NCI-H1930 (cell line): ENCODE measurements at places on chromosomes 6 and 20.

DNA sequence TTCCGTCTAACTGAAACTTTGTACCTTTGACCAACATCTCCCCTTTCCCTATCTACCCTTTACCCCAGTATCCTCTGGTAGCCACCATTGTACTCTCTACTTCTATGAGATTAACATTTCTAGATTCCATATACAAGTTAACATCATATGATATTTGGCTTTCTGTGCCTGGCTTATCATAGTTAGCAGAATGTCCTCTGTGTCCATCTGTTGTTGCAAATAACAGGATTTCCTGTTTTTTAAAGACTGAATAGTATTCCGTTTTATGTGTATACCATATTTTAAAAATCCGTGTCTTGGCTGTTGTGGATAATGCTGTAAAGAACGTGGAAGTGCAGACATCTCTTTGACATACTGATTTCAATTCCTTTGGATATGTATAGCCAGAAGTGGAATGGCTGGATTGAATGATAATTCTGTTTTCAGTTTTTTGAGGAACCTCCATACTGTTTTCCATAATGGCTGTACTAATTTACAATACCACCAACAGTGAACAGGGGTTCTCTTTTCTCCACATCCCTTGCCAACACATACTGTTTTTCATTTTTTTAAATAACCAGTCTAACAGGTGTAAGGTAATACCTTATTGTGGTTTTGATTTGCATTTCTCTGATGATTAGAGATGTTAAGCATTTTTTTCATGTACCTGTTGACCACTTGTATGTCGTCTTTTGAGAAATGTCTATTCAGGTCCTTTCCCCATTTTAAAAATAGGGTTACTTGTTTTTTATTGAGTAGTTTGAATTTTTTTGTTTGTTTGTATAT lies 53.8 kb downstream of the CDC5L start:
- no peak for DNase-seq

GRCh38 chr20:62010551-62011402 lies 54.9 kb downstream of the TAF4 start:
- DNase-seq: peak; percentile 44

- DNase-seq: no peak
Measured at GRCh38 chr6:90859056-90859455, 272.2 kb upstream of the MAP3K7 start.

DNA sequence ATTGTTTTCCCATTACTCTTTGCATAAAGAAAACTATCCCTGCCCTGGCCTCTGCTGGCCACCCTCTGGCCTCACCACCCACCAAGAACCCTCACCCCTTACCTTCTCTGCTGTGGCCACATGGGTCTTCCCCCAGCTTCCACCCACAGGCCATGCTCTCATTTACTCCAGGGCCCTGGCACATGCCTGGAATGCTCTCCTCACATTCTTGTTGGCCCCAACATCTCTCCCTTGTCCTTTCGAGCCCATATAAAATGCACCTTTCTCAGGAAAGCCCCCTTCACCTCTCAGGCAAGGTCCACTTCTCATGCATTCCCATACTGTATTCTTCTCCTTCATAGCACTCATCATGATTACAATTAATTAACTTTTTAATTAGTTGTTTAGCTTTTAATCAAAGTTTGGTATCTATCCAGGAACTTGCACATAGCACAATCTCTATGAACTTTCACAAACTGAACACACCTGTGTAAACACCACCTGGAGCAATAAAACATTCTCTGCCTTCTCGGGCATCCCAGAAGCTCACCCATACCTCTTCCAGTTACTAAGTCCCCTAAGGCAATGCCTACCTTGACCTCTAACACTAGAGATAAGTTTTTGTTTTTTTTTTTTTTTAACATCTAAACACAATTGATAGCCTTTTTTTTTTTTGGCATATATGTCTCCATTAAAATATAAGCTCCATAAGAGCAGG lies 617.2 kb downstream of the PTPRT start:
- DNase-seq: no peak

DNA sequence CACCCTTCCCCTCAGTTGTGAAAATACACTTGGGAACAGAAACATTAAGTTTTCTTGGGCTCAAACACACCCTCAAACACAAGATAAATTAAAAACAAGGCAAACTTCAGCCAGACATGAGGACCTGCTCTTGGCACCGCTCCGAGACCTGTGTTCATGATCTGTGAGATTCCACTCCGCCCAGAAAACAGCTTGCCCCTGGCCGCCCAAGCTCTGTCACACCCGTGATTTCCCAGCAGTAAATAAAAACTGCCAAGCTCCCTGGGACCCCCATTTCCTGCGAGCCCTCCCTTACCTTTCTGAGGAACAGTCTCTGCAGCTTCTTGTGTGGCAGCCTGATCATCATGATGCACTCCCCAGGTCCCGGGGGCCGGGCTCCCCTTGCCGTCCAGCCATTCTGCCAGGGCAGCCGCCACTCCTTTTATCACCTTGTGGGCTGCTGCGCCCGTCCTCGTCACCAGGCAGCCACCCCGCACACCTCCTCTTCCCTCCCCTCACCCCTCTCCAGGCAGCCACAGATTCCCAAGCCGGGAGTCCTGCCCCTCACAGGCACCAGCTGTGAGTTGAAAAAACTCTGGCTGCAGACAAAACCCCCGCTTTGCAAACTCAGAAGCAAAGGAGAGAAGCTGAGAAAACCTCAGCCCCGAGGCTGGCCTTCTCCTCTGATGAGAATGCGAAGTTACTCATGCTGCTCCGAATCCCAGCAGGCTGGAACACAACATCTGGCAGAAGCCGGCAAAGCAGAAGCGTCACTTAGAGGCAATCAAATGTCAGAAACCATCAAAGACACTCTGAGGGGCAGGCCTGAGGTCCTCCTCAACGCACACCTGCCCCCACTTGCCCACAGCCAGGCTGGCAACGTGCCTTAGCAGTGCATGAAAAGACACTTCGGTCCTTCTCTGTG lies 130.4 kb upstream of the RPS6KA2 start:
- no peak for DNase-seq
